ENCODE measurements at places on chromosomes 16 and 17. TPM values are rescaled to one million over a fixed set of nuclear protein-coding genes. Genes with fewer than 3 reads are reported as not detected.

The RHBDL3 gene
- 1.4 TPM for polyA plus RNA-seq

The MEIOB gene
- 1.9 TPM for polyA plus RNA-seq

- no peak for DNase-seq
These were observed 24.0 kb downstream of the GINS2 start for GRCh38 chr16:85664580-85665372.

GRCh38 chr16:10878328-10878643 lies 1.3 kb downstream of the CIITA start:
- no peak for DNase-seq

DNA sequence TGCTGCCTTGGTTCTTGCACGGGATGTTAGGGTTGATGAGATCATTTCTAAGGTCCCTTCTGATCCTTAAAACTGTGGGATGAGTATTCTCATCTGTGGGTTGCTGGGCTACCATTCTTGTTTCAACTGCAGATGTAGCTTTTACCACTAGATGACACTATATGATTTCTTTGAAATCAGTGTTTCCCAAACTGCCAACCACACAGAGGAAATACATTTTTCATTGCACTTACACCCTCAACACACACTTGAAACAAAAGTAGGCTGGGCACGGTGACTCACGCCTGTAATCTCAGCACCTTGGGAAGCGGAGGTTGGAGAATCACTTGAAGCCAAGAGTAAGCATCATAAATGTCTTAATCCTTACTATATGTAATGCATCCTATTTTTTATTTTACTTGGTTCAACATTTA lies 15.3 kb downstream of the LCMT1 start:
- no peak for DNase-seq

DNA sequence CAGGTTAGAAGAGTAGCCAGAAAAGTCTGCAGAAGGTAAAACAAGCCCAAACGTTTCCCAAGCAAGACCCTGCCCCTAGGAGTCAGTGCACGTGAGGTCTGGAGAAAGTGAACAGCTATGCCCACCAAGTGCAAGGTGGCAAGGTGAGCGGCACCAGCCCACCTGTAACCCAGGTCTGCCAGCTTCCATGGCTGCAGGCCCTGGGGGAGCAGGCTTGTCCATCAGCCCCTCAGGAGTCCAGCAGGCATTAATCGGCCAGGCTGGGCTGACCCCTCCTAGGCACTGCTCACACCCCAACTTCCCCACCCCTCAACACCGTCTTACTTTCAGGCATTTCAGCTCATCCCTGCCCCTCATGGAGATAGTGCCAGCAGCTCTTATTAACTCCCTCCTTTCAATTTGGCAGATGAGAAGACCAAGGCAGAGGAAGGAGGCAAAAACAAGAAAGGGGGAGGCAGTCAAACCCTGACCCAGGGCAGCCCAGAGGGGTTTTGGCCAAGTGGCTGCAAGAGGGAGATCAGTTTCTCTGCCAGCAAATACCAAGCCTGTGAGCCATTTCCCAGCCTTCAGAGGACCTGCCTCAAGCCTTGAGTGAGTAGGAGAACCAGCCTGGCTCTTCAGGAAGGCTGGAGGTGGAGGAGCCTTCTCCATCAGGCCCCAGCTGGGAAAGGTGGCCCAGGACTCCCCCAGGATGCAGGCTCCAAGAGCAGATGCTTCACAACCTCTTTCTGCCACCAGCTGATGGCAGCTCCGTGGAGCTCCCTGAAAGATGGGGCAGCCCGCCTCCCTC lies 14.7 kb downstream of the BEAN1 start:
- no peak for DNase-seq

- DNase-seq, result no peak
These were observed 1098.4 kb upstream of the EEF2KMT start for GRCh38 chr16:6195966-6196365.

Data from renal pelvis (tissue), 12 donors.